ENCODE measurements at places on chromosomes 12 and 14. TPM values are rescaled to one million over a fixed set of nuclear protein-coding genes. Genes with fewer than 3 reads are reported as not detected.

- no peak for DNase-seq
Measured at GRCh38 chr12:109752117-109753053, 38.8 kb downstream of the FAM222A start.

DNA sequence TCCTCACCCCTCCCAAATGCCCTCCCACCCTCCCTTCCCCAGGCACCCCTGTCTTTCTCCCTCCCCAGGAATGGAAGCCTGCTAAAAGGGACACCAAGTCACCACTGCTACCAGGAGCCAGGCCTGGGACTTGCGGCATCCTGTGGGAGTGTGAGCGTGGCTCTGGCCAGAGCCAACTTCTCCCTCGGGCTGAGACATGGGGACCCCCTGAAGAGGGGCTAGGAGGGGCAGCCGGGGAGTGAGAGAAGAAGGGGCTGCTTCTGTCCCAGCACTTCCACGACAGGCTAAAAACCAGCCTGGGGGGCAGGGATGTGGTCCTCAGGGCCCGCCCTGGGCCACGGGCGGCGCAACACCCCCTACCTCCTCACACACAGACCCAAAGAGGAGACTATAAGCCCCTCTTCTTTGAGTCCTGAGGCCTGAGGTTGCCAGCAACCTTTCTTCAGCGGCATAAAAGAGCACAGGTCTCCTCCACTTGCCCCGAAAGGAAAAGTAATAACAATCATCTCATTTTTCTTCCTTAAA, 278.9 kb downstream of the DPF3 start:
- no peak for DNase-seq

DNA sequence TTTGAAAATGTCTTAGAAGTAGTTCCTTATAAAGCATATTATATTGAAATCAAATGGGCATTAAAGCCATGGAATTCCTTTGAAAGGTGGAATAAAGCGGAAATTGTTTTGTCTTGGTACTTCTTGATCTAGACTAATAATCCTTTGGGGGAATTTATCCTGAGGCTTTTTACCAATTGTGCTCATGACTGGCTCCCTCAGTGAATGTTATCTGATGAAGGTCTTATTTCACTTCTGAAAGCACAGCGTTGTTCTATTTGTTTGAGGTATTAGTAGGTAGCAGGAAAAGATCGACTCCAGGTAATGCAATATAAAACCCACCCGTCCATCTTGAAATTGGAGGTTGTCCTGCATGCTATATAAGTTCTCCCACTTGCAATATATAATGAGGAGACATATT, 64.8 kb downstream of the PPFIBP1 start:
- DNase-seq = no peak

The TESPA1 gene
- 24.1 TPM for total RNA-seq

GRCh38 chr12:64621257-64621942, 11.1 kb downstream of the RASSF3 start:
- peak; percentile 91 for DNase-seq
